Stimulated activated CD8-positive, alpha-beta memory T cell treated with anti-CD3 and anti-CD28 coated beads, Interleukin-4, amount 100 ng/mL, for 1 hour (primary cell): ENCODE measurements at places on chromosomes 1 and 21.

GRCh38 chr1:4637616-4638344 lies 16.6 kb upstream of the AJAP1 start:
- DNase-seq = no peak

DNA sequence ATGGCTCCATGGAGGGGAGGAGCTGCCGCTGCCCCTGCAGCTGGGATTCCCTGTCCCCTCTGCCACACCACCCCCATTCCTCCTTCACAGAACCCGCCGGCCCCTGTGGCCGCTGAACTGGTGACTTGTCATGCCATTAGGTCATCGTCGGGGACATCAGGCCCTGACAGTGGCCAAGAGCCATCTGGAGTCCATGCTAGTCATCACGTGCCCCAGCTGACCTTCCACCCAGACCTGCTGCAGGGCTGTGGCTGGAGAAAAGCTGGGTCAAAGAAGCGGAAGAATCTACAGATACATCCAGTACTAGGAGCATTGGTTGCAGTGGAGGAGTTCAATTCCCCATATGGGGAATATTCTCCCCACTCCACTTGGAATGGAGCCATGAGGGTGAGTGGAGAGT lies 78.1 kb downstream of the KCNJ15 start:
- no peak for DNase-seq

DNA sequence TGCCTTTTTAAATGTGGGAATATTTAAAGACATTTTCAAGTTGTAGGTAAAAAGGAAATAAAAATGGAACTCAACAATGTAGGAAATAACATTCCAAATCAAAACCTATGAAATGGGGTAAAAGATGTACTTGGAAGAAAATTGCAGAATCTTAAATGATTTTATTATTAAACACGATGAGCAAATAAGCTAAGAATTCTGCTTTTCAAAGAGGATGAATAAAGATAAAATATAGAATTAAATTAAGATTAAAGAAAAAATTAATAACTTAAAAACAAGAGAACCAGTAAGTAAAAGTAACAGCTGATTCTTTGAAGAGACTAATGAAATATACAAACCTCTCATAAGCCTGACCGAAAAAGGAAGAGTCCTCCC lies 74.0 kb downstream of the NPHP4 start:
- DNase-seq = no peak

DNA sequence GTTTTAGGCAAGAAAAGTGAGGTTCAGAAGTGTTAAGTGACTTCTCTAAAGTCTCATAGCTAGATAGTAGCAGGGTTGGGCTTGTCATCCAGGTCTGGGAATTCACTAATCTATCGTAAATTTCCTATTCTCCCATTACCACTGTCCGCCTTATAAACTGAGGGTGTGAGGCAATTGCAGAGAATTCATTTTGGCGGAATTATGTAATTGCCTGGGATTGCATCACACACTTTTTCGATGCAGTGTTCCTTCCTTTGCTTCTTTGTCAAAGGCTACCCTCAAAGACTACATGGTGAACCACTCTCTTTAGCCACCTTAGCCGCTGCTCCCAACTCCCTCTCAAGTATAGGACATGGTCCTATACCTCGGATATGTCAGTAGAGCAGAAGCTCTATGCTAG lies 19.1 kb downstream of the SELP start:
- DNase-seq = no peak

DNA sequence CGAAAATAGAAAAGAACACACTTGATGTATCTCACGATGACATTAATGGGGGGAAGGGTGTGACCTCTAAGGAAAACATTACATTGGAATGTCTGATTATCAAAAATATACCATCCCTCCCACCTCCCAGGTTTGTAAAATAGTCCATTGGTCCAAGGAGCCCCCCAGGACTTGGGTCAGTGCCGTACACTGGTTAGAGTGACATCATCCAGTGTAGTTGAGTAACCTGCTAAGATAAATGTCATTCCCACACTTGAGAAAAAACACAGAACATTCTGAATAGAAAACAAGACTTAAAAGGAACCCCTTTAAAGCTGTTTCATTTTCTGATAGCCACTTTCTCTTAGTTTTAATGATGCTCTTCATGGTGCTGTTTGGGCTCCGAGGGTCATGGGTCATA lies 15.2 kb downstream of the DDX20 start:
- no peak for DNase-seq

GRCh38 chr1:192878249-192878648 lies 69.4 kb downstream of the RGS2 start:
- no peak for DNase-seq

GRCh38 chr1:219931033-219931432 lies 2.7 kb upstream of the SLC30A10 start:
- DNase-seq = no peak

DNA sequence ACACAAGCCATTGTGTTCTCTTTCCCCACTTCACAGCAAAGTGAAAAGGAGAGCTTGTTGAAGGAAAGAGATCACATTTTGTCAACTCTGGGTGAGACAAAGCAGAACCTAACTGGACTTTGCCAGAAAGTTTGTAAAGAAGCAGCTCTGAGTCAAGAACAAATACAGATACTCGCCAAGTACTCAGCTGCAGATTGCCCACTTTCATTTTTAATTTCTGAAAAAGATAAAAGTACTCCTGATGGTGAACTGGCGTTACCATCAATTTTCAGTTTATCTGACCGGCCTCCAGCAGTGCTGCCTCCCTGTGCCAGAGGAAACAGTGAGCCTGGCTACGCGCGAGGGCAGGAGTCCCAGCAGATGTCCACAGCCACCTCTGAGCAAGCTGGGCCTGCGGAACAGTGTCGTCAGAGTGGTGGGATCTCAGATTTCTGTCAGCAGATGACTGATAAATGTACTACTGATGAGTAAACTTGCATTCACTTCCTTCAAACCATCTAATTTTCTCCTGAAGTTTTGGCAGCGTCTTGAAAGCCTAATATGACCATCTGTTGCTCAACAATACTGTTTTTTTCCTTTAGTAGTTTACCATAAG lies 43.7 kb downstream of the BACH1 start:
- no peak for DNase-seq

GRCh38 chr1:40495315-40495903 lies 13.2 kb upstream of the EXO5 start:
- no peak for DNase-seq

DNA sequence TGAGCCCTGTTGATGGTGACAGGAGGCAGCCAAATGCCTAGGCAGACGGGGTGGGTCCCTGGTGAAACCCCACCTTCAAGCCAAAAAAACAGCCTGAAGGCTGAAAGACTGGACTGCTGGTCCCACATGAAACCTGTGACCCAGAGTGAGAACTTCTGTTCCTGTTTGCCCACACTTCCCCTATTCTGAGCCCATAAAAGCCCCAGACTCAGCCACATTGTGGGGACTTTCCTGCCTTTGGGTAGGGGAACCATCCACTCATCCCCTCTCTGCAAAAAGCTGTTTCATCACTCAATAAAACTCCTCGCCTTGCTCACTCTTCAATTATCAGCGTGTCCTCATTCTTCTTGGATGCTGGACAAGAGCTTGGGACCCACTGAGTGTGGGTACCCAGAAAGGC lies 25.2 kb downstream of the HTR6 start:
- no peak for DNase-seq

GRCh38 chr21:34971656-34972055 lies 77.4 kb downstream of the RUNX1 start:
- DNase-seq = no peak

DNA sequence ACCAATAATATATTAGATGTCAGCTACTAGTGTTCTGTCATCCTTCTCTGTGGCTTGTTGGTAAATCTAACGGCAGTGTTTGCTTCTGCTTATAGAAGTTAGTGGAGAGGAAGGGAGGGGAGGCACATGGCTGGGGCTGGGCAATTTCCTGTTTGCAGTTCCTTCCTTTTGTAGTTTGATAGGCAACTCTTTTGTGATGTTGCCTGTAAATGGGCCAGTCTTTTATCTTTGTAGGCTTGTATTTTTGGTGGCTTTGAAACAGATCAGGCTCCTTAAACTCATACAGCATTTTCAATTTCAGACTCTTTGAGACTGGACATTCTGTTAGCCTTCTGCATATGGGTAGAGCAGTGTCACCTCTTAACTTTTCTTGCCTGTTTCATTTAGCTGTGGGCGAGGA lies 48.1 kb downstream of the CDC14A start:
- peak; percentile 17 for DNase-seq

GRCh38 chr1:46084553-46085451 lies 47.6 kb downstream of the PIK3R3 start:
- DNase-seq = no peak

DNA sequence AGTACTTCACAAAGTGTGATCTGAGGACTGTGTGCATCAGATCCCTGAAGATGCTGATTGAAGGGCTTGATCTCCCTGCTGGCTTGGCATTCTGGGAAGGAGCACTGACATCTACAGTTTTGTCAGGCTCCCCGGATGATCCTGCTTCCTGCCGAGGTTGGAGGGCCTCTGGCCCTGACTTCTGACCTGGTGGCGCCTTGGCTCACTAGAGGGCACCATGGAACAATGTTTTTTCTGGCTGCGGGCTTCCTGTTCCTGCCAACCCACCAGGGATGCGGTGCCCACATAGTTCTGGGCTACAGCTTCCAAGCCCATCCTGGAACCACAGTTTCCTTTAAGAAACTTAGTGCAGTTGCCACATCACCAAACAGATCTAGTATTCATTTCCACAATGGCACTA lies 38.8 kb upstream of the RASAL2 start:
- no peak for DNase-seq

GRCh38 chr1:196698993-196699392 lies 47.1 kb downstream of the CFH start:
- DNase-seq = no peak

GRCh38 chr1:41481109-41481775 lies 3.2 kb downstream of the EDN2 start:
- DNase-seq = no peak

DNA sequence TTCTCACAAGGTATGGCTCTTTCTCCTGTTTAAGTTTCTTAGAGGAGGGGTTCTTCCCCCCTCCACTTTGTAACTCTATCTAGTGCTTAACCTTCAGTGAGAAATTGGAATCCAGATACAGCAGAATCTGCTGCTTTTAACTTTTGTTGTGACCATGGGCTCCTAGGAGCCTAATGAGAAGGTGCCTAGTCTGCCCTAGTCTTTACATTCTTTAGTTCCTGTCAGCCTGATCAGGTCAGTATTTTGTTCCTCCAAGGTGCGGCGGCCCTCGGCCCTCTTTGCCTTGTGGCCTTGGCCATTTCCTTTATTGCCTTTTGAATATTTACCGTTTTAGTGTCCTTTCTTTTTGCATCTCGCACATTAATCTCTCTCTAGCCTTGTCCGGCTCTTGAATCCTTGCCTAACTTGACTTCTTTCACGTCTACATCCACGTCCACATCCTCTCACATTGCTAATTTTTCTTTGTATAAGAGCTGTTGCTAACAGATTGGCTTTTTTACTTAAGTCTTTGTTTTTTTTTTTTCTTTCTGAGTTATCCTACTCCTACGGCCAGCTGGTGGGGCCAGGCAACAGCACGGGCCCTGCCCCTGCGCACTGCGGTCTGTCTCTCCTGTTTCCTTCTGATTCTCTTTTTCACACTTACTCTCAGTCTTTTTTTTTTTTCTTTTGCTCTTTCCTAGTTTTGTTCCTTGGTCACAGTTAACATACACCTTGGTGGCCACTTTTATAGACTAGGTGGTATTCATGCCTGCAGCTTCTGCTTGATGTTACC lies 49.0 kb downstream of the SFPQ start:
- no peak for DNase-seq

DNA sequence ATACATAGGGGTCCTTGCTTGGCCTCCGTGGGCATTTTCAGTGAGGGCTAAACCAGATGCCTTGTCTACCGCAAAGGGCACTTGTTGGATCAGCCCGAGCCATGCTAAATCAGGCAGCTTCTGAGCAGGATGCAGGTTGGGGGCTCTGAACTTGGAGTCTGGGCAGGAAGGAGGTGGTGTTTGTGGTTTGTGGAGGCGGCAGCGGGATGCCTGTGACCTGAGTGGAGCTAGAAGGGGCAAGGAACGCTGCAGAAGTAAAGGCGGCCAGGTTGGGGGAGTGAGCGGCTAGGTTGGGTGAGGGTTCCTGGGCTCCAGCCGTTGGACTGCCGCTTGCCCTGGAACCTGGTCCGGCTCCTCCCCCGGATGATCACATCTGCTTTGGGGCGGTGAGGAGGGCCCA lies 183.9 kb downstream of the CAMTA1 start:
- DNase-seq = no peak
